Stimulated activated CD4-positive, alpha-beta T cell treated with anti-CD3 and anti-CD28 coated beads, TNF-alpha, amount 100 ng/mL, for 24 hours (primary cell): ENCODE measurements at places on chromosomes 11 and 22.

DNA sequence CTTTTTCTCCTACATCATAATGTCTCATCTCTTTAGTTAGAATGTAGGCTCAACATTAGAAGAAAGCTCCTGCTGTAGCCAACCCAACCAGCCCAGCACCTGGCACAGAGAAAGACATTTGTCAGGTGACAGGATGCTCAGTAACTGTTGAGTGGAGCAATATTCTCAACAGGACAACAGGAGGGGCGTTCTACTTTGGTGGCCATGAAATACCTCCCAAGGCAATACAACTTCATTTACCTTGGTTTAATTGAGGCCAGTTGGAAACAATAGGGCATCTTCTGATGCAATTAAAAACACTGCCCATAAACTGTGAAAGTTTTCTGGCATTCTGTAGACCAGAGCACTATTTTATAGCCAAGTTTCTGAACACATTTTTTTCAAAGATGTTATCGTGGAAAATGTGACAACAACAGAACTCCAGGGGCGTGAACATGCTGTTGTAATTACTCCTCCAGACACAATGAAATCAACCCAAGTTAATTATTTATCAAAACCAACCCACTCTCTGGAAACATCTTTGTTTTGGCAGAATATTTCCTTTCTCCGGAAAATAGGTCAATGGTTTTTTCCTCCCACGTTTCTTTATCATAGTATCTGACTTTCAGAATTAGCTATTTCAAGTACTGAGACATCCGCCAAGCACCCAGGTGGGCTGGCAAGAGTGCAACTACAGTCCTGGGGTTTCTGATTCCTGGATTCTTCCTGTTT lies 538.1 kb downstream of the SOX6 start:
- no peak for DNase-seq

DNA sequence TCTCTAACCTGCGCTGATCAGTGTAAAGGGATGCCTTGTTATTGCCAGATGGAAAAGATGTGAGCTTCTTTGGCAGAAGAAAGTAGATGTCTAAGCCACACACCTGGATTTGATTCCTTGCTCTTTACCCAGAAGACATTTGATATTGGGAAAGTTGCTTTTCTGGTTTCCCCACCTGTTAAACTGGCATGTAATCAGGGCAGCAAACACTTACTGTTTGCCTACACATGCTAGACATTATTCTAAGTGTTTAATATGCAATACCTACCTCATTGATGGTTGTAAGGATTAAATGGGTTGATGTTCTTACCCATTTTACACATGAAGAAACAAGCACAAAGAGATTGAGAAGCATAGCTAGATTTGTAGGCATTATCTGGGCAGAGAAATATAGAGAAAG lies 16.6 kb downstream of the ASRGL1 start:
- DNase-seq: no peak

DNA sequence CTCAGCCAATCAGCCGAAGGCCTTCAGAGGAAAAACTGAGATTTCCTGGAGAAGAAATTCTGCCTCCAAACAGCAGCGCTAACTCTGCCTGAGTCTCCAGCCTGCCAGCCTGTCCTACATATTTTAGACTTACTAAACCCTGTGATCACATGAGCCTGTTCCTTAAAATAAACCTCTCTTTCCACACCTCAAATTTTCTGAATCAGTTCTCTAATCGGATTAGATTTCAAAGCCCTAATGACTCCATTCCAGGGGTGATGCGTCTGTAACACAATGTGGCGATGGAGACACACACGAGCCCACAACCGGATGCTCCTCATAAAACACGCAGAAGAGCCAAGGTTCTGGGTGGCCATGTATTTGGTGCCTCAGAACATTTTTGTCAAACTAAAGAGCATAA lies 1371.2 kb downstream of the BRD1 start:
- DNase-seq: no peak

DNA sequence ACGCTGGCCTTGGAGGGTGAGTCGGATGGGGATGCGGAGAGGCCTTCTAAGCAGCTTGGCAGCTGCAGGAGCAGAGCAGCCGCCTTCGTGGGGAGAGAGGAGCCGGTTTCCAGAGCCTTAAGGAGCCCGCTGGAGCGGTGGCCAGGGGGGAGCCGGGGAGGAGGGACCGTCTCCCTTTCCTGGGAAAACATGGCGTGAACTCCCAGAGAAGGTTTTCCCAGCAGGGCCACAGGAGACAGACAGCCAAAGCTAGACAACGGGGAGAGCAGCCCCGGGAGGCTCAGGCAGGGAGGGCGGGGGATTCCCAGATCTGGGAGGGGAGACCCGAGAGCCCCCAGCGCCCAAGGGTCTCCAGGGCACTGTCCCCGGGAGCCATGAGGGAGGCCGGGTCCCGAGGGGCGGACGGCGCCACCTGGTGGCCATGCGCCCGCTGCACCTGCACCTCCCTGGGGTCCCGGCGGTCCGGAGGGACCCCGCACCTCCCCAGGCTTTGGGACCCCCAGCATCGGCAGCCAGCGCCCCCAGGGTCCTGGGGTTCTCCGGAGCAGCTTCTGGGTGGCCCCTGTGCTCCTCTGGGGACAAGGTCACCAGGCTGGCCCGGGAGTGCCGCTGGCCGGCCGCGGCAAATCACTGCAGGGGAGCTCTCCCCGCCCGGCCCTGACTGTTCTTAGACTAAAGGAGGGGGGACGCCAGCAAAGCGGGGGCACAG lies 2.4 kb upstream of the SYT8 start:
- peak; percentile 51 for DNase-seq

GRCh38 chr11:100575860-100576717 lies 111.0 kb upstream of the ARHGAP42 start:
- DNase-seq: no peak

GRCh38 chr11:93392867-93393266 lies 62.3 kb downstream of the DEUP1 start:
- DNase-seq: no peak

- no peak for DNase-seq
These were observed 61.6 kb upstream of the PTPN5 start for GRCh38 chr11:18853086-18853720.

GRCh38 chr11:27171376-27171958 lies 130.9 kb downstream of the BBOX1 start:
- DNase-seq: no peak

DNA sequence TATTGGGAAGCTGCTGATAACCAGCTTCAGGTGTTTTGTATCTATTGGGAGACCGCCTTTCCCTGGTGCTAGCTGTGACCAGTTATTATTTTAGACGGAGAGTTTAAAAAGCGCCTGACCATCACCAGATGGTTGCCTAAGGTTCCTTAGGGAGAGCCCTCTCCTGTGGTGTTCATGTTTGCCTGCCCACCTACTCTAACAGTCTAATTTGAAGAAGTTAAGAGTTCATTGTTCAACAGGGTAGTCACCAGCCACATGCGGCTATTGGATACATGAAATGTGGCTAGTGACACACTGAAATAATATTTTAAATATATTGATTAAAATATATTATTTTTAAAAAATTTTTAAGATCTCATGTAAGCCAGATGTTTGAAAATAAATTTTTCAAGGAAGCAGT lies 71.3 kb upstream of the SLN start:
- DNase-seq: no peak

- DNase-seq: no peak
These were observed 9.1 kb downstream of the PITPNM1 start for GRCh38 chr11:67496113-67496512.

- DNase-seq: no peak
These were observed 82.1 kb downstream of the HIPK3 start for GRCh38 chr11:33339247-33339646.

GRCh38 chr11:128596250-128596649 lies 8.9 kb upstream of the ETS1 start:
- DNase-seq: no peak

DNA sequence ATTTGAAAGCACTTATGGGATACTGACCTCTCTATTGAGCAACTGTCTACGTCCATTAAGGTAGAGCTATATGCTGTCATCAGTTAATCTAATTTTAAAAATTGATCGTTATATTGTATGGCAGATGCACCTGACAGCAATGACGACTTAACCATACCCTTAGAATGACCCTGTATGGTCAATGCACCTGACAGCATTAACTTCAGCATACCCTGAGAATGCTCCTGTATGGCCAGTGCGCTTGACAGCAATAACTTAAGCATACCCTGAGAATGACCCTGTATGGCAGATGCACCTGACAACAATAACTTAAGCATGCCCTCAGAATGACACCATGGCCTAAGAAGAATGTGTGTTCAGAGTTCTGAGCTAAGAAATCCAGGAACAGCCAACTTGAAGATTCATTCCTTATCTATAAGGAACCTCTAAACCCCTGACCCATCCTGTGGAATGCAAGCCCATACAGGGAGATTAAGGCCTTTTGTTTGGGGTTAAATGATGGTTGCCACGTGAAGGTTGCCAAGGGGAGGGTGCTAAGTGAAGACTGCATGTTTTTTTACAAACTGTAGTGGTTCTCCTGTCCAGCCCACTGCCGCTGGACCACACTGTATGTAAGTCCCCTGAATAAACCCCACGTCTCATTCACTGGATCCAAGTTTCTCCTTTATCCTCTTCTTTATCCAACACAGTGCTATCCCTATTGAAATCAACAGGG lies 138.3 kb downstream of the GUCY1A2 start:
- no peak for DNase-seq

DNA sequence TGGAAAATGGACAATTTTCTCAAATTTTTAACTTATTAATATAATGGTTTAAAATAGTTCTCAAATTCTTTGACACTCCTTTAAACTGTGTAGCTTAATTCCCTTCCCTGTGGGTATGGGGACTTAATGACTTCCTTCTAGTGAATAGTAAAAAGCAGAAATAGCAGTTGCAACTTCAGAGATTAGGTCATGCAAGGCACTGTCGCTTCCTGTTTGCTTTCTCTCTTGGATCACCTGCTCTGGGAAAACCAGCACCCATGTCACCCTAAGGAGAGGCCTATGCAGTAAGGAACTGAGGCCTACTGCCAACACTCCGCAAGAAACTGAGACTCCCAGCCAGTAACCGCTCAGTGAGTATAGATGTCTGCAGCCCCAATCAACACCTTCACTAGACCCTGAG lies 5.5 kb upstream of the PANX3 start:
- no peak for DNase-seq

DNA sequence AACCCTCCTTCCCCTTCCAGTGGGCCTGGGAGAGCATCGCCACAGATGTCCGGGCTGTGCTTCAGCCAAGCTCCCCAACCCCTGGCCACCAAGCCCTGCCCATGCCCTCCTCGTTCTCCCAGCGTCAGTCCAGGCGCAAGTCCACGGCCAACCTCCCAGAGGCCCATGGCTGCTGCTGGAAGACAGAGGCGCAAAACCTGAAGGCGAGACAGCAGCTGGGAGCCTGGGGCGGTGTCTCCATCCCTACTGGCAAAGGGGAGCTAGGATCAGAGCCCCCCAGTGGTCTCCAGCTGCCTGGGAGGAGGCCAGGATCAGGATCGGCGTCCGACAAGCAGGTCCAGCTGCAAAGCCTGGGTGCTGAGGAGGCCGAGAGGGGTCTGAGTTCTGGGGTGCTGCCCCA lies 1.9 kb downstream of the TSGA10IP start:
- DNase-seq: no peak

GRCh38 chr11:45334836-45335235 lies 48.7 kb upstream of the SYT13 start:
- no peak for DNase-seq

DNA sequence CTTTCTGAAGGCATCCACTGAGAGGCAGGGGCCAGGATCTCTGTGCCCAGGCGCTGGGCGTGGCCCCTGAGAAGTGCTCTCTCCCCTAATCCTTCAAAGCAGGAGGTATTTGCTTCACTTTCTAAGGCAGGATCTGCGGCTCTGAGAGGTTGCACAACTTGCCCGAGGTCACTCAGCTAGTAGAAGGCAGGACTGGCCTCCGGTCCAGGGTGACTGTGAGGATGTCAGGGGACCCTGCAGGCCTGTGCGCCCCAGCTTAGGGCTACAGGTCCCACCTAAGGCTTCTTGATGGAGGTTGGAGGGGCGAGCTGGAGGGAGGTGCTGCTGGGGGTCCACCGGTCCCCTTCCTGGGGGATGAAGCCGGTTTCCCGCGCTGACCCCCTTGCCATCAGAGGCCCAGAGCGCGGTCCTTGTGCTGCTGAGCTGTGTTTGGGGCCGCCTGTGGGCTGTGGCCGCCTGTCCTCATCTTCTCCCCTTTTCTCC lies 979 bp downstream of the SMIM38 start:
- DNase-seq: no peak

DNA sequence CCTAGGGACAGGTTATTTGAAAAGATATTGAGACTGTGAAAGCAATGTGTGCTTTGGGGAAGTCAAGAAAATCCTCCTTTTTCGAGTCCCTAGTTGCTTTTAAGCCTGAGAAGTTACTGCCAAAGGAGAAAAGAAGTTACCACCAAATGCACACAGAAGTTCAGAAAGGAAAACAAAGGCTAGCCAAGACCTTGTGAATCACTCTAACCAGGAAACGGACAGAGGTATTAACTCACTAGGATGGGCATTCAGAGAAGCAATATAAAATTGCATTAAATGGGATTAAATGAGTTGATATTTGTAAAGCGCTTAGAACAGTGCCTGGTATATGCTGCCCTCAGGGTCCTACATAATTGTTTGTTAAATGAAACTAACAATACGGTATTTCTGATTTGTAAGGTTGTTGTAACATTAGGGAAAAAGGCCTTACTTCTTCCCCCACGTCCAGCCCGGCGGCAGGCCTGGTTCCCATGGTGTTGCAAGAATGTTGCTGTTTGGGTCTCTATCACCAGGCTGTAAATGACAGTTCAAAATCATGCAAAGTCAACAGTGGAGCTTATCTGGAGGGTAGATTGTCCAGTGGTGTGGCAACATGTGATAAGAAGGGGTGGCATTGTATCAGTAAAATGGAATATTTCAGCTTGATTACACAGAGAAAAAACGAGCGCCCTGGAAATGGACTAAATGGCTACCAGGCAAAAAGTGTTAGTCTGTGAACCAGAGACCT lies 7.1 kb downstream of the TMA7B start:
- no peak for DNase-seq

DNA sequence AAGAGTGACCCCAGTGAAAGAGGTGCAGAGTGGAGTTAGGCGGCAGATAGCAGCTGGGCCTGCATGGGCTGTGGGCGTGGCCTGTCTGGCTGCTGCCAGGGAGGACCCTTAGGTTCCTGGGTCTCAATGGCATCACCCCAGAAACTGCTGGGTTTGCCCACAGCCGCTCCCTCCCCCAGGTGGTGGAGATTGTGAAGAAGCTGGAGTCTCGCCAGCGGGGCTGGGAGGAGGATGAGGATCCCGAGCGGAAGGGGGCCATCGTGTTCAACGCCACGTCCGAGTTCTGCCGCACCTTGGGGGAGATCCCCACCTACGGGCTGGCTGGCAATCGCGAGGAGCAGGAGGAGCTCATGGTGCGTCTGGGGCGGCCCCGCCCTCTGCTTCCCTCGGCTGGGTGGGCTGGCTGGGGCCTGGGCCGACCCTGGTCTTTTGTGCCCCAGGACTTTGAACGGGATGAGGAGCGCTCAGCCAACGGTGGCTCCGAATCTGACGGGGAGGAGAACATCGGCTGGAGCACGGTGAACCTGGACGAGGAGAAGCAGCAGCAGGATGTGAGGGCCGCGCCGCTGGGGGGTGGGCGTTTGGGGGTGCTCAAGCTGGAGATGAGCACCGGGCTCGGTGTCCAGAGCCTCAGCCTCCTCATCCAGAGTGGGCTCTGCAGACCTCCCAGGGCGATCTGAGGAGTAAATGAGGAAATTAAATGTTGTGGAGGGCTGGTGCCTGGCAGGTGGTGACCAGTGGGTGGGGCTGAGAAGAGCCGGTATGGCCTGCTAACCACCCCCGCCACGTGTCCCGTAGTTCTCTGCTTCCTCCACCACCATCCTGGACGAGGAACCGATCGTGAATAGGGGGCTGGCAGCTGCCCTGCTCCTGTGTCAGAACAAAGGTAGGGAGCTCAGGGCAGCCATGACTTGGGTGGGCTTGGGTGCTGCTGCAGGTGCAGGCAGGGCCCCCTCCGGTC lies 15.0 kb downstream of the SART1 start:
- DNase-seq: no peak
